ENCODE measurements at places on chromosomes 4 and X.

DNA sequence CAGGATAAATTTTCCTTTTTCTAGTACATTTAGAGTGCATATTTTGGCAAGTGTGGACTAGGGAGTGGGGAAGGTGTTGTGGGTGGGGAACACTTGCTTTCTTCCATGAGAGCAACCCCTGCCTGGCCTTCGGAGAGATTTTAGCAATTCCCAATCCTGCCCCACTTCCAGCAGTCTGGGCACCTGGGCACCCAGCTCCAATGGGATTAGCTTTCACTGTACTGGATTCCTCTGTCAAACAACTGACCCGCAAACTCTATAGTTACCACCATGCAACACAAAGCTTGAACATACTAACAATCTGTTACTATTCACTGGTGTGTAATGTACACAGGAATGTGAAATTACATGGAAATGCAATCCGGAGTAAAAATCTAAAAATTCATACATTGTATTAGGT, 50.3 kb downstream of the SH3RF1 start:
- no peak for DNase-seq

DNA sequence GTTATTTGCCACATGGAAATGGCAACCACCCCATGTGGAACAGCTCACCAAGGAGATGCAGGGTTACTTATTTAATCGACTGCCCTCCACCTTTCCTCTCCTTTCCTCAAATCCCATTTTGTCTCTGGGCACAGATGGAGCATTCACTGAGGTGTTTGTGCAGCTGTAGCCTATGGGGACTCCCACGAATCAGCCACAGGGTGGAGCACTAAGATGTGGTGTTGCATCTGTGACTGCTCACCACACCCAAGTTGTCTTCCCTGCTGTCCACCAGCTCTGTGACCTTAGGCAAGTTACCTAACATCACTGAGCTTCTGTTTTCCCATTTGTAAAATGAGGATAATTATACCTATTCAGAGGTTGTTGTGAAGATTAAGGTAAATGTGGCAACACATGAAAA, 252.4 kb upstream of the CPEB2 start:
- DNase-seq, result no peak

- DNase-seq, result no peak
Measured at GRCh38 chrX:114985967-114986592, 31.3 kb downstream of the IL13RA2 start.

- DNase-seq, result no peak
Measured at GRCh38 chrX:68652326-68653170, 5.1 kb downstream of the STARD8 start.

GRCh38 chr4:158255727-158256324, 45.5 kb downstream of the TMEM144 start:
- no peak for DNase-seq

GRCh38 chrX:118963159-118963558, 11.3 kb upstream of the LONRF3 start:
- no peak for DNase-seq

DNA sequence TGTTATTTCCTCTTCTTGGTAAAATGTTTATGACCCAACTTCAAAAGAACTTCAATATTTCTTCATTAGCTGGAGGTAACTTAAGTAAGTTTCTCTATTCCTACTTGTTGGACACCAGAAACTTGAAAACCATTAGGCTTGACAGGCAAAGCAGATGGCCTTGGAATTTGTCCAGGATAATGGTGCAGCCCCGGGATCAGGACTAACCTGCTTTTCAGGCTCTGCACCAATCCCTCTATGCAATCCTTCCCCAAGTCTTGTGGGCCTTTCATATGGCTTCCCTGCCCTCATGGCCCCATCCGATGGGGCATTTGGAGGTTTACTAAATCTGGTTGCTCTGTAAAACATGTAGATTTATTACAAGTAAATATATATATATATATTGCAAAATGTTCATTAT, 68.5 kb downstream of the SPINK2 start:
- DNase-seq, result no peak

DNA sequence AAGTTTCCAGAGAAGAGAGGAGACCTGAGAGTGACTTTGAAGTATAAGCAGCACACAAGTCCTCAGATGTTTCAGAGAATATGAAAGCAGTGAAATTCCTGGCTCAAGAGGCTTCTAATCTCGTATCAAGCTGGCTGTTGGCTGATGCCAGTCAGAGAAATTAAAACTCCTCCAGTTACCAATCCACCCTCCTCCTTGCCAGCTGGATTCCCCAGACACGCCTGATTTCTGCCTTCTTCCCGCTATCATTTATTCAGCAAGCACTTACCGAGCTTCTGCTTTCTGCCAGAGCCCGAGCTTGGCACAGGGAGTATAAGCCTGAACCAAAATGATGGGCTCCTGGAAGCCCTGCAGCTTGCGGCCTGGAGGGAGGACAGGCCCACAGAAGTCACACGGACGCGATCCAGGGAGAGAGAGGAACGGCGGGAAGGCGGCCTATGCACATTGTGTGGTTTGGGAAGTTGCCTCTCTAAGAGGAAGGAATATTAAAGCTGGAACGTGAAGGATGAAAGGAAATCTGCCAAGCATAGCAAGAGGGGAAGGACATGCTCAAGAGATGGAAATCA, 102.4 kb upstream of the TBL1X start:
- no peak for DNase-seq

DNA sequence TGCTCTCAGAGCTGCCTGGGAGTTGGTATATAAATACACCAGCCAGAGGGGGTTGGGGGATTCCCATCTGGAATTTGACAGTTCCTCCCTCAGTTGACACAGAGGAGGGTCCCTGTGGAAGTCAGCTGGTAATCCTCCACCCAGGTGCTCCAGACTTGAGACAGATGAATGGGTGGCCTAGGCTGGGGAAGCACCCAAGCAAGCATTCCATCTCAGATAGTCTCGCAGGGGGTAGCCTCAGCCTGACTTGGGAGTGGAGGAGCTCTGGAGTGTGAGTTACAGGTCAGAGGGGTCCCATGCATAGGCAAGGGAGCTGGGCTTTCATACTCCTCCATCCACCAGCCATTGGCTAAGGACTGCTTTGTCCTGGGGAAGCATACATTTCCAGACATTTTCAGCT, 229.3 kb upstream of the BCOR start:
- no peak for DNase-seq

GRCh38 chr4:68299492-68300457, 50.1 kb downstream of the YTHDC1 start:
- no peak for DNase-seq

DNA sequence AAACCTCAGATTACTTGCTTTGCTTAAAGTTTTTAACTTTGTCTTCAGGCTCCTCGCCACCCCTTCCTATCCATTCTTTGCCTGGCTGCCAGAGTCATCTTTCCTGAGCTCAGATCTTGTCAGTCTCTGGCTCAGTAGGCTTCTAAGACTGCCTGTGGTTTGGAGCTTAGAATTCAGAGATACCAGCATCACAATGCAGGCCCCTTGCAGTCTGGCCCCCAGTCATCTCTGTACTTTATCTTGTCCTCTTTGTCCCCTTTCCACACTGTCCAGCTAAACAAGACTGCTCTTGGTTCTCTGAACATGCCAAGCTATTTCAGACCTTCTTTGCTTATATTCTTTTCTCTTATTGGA, 3.0 kb downstream of the KIAA0232 start:
- no peak for DNase-seq

- DNase-seq, result no peak
Measured at GRCh38 chr4:42478946-42479345, 81.7 kb downstream of the SHISA3 start.

GRCh38 chrX:107978071-107978470, 4.1 kb downstream of the TEX13B start:
- no peak for DNase-seq

GRCh38 chr4:33722254-33722653, 2522.1 kb downstream of the ARAP2 start:
- DNase-seq, result no peak

GRCh38 chr4:56739066-56739777, 58.1 kb upstream of the HOPX start:
- no peak for DNase-seq

- no peak for DNase-seq
Measured at GRCh38 chrX:23811108-23811651, 28.2 kb downstream of the SAT1 start.

- DNase-seq, result no peak
Measured at GRCh38 chr4:161540265-161540664, 623.5 kb downstream of the FSTL5 start.

DNA sequence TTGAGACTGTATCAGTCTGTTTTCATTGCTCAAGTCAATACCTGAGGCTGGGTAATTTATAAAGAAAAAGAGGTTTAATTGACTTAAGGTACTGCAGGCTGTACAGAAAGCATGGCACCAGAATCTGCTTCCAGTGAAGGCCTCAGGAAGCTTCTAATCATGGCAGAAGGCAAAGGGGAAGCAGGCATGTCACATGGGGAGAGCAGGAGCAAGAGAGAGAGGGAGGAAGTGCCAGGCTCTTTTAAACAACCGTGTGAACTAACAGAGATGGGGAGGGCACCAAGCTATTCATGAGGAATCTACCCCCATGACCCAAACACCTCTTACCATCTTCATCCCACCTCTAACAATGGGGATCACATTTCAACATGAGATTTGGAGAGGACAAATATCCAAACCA, 7.2 kb upstream of the TMEM131L start:
- DNase-seq, result no peak

DNA sequence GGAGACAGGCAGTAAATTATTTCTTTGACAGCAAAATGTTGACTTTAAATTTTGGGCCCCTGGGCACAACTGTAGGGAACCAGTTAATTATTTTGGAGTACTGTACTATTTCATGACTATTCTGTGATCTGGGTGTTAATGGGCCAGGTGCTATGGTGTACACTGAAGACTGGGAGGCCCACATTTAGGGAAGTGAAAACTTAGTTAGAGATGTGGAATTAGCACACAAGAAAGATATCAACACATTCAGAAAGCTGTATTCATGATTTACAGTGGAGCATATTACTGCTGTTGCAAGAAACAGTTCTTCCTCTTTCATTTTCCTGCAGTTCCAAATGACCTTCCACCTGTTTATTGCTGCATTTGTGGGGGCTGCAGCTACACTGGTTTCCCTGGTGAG, 12.4 kb downstream of the PLP1 start:
- DNase-seq, result no peak

GRCh38 chrX:137166591-137166990, 132.8 kb upstream of the GPR101 start:
- no peak for DNase-seq

GRCh38 chr4:173139561-173139960, 29.1 kb upstream of the GALNT7 start:
- DNase-seq, result no peak
